ENCODE measurements at places on chromosomes 16 and 17.
A peak's percentile ranks its signal among the peaks of the same experiment; 100 is the strongest.

GRCh38 chr17:19390951-19391350 lies 4.0 kb upstream of the MFAP4 start:
- no peak for DNase-seq

DNA sequence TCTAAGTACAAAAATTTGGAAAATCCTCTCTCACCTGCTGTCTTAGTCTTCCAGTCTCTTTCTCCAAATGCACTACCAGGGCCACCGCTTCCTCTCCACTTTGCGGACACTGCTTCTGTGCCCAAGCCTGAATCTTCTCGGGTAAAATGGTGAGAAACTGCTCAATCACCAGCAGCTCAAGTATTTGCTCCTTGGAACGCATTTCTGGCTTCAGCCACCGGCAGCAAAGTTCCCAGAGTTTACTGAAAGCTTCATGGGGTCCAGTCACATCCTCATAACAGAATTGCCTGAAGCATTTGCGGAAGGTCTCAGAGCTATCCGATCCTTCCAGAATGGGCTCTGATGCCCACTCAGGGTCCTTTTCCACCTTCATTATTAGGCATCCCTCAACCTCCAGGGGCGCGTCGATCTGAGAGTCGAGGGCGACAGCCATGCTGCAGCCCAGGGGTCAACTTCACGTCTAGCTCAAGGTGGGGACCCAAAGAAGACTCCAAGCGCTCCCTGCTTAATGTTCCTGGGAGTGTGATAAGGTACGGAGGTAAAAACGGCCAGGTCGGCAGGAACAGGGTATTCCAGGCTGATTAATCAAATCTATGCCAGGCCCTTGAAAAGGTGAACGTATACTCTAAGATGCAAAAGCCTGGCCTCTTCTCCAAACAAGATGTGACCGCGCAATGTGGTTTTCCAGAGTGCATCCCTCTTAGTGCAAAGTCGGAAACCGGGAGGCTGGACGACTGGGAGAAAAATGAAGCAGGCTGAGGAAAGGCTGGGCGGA lies 763 bp downstream of the ZKSCAN2 start:
- peak; percentile 21 for DNase-seq

DNA sequence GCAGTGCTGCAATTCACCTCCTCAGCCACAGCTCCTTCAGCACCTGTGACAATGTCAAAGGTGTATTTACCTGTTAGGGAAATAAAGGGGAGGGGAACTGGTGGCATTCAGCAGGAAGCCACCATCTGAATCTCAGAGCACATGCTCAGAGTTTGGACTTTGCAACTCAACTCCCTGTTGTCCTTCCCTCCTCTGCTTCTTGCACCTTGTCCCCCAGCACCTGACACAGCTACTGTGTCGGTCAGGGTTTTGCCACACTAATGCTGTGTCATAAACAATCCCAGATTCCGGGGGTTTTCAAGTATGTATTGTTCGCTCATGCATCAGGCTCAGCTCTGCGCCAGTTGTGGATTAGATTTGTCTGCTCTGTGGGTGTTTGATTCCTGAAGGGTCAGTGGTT lies 43.7 kb downstream of the HSBP1 start:
- DNase-seq = no peak

GRCh38 chr17:27778183-27778582 lies 22.1 kb downstream of the NOS2 start:
- DNase-seq = no peak

- no peak for DNase-seq
Observed at GRCh38 chr17:39001703-39002637, 34.8 kb upstream of the FBXO47 start.

DNA sequence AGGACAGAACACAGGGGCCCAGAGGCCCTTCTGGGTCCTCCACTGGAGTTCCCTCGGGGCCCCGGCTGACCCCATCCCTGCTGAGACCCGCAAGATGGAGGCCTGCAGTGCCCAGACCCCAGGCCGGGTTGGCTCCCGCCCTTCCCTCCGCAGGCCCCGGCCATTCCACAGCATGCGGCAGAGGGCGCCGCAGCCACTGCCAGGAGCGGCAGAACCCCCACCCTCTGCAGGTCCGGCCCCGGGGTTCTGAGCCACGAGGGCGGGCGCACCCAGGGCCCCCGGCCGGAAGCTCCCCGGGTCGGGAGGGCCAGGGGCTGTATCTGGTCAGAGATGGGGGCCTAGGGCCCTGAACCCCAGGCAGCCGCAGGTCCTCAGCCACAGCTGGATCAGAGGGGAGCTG lies 2.4 kb upstream of the PERCC1 start:
- DNase-seq = no peak

DNA sequence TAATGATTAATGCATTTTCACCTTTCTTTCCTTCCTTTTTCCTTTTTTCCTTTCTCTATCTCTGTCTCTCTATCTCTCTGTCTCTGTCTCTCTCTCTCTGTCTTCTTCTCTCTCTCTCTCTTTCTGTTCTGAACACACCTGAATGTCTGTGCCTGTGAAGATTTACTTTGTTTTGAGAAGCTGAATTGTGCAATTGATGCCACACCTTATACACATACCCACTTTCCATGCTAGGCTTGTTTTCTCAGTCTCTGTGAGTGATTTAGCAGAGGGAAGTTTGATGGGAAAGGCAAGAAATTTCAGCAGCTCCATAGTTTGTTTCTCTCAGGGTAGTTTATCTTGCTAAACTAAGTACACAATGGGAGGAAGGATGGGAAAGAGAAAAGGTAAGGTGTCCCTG lies 9.3 kb upstream of the CAPNS2 start:
- DNase-seq = no peak

DNA sequence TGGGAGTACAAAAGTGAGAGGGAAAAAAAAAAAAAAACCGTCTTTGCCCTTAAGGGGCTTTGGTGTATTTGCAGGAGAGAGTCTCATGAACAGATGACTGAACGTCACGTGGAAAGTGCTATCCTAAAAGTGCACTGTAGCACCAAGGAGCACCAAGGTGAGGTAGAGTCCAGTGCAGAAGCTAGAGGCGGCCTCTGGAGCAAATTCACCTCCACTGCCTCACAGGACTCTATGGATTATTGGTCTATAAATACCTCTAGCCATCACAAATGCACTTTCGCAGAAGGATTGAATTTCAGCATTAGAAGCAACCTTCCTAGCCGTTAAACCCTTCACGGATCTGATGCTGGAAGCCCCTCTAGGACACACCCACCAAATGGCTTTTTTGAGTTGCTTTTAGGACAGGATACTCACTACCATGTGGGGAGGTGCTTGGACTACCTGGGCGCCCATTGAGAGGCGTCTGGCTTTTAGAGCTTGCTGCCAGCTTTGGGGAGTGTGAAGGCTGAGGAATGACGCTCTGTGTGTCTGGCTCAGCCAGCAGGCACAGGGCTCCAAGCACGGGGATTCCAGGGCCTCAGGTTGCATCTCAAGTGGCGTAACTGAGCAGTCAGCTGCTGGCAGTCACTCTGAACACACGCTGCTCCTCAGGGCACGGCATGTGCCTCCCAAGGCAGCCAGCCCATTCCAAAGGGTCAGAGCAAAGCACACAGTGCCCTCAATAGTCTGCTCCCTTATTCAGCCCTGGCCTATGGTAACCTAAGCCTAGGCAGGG lies 52.7 kb downstream of the CDRT4 start:
- peak; percentile 45 for DNase-seq

DNA sequence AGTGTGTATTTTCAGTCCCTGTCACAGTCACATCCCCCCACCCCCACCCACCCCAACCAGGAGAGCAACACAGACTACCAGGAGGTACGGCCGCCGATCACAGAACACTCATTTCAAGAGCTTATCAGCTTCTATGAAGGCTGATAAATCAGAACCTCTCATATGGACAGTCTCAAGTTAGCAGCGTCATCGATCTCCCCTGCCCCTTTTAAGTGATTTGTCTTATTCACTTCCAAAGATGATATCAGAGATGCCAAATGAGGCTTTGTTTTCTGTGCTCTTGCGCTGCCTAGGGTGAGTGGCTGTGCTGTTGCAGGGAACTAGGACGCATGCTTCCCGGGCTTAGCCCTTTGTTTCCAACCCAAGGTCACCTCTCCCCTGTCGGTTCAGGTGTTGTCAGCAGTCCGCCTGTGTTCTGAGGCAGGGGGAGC lies 26.8 kb upstream of the PMFBP1 start:
- no peak for DNase-seq

GRCh38 chr17:19713901-19714361 lies 2.5 kb downstream of the SLC47A2 start:
- no peak for DNase-seq

DNA sequence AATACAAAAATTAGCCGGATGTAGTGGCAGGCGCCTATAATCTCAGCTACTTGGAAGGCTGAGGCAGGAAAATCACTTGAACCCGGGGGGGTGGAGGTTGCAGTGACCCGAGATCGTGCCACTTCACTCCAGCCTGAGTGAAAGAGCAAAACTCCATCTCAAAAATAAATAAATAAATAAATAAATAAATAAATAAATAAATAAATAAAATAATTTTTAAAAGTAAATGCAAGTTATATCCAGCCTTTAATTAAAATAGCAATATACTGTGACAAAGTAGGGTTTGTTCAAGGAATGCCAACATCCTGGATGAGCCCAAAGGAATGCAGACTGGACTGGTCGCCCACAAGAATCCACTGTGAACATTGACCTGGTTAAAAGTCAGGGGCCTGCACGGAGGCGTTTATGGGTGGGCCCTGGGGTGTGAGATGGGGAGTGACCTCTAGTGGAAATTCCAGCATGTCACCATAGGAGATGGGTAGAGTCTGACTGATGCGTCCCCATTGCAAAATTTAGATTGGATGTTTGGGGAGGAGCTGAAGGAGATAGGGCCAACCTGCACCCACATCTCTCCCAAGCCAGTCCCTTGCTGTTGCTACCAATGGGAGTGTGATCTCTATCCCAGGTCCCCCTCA lies 9.7 kb upstream of the PIK3R5 start:
- no peak for DNase-seq

DNA sequence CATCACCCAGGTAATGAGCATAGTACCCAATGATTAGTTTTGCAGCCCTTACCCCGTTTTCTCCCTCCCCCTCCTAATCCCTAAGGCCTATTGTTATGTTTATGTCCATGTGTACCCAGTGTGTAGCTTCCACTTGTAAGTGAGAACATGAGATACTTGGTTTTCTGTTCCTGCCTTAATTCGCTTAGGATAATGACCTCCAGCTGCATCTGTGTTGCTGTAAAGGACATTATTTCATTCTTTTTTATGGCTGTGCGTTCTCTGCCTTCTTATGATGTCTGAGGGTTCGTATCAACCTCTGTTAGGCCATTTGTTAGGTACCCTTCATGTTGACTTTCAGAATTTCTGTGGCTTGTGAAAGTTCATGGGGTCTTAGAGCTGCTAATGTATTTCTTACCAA lies 31.0 kb downstream of the CTCF start:
- no peak for DNase-seq

- DNase-seq = no peak
Observed at GRCh38 chr16:20107083-20107482, 33.4 kb upstream of the GPR139 start.

- no peak for DNase-seq
Observed at GRCh38 chr17:59167571-59168001, 12.0 kb downstream of the PRR11 start.

- no peak for DNase-seq
Observed at GRCh38 chr17:81440511-81441244, 45.4 kb downstream of the BAHCC1 start.

DNA sequence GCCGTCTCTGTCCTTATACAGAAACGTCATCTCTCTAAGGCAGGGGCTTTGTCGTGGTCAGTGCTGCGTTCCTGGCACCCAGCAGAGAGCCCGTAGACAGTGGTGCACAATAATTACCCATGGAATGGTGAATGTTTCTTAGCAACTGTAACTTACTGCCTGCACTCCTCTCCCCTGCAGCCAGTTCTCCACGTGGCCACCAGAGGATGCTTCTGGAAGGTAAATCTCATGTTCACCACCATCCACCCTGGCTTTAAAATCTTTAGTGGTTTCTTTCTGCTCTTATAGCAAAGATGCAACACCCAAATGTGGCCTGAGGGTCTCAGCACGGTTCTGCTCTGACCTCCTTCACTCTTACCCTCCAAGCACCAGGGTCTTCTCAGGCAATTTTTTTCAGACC lies 150.8 kb downstream of the GRIN2A start:
- DNase-seq = no peak

- DNase-seq = no peak
Observed at GRCh38 chr17:49616601-49617131, 41.0 kb downstream of the NXPH3 start.

DNA sequence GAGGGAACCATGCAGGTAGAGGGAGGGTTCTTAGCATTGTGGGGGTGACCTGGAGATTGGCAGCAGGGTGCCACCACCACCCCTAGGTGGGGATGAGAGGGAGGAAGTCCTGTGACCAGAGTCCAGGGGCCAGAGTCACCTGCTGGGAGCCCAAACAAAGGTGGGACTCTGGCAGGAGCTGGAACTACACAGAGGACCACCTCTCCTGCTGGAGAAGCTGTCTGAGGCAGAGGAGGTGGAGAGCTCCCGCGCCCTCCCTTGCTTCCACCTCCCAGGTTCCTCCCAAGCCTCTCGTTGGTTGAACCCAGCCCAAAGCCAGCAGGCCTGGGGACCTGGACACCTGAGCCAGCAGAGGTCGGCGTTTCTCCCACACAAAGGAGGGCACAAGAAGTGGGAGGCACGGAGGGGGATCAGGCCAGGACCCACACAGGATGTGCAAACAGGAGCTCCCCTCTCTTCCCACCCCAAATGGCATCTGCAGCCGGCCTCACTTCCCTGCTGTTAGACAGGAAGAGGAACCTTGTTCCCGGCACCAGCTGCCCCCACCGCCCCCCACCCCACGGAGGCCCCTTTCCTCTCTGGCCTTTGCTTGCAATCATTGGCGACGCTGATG lies 154.6 kb downstream of the SEC14L1 start:
- no peak for DNase-seq

- DNase-seq = no peak
Observed at GRCh38 chr17:66507103-66507923, 204.9 kb downstream of the PRKCA start.

- DNase-seq = peak; percentile 6
Observed at GRCh38 chr16:31695667-31696066, 168.0 kb downstream of the AHSP start.

GRCh38 chr17:76696763-76697701 lies 13.7 kb downstream of the MXRA7 start:
- DNase-seq = peak; percentile 40

- no peak for DNase-seq
Observed at GRCh38 chr17:50213026-50214022, 11.9 kb upstream of the COL1A1 start.

DNA sequence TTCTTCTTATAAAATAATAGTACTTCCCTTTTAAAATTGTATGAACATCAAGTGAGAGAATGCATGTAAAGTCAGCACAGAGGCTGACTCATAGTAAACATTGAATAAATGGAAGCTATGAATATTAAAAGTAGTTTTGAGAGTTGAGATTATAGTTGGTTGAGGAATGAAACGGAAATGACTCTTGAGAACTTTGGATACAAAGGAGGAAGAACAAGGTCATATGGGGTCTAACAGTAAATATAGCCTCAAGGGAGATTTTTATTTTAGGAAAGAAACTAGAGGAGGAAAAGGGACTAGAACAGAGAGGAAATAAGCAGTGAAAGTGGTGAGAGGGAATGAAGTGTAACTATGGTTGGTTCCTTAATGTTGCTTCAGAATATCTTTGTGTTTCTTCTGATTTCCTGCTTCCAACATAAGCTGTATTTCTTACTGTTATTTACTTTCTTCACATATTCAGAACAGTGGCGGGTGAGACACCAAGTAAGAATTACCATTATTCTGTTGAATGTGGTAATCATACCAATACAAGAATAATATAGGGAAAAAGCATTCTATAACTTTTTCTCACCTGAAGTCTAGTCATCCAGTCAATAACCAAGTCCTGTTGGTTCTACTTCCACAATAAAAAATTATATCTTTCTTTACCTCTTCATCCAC lies 165.1 kb downstream of the CHD9 start:
- no peak for DNase-seq

GRCh38 chr17:39014044-39014794 lies 47.0 kb upstream of the FBXO47 start:
- no peak for DNase-seq

- DNase-seq = no peak
Observed at GRCh38 chr16:12721841-12722421, 81.8 kb downstream of the CPPED1 start.

Measured in DMS79 treated with DMSO at 0.1 percent for 48 hours (cell line).